Stimulated activated CD8-positive, alpha-beta memory T cell treated with anti-CD3 and anti-CD28 coated beads, Interleukin-4, amount 100 ng/mL, for 4 hours (primary cell): ENCODE measurements at places on chromosomes 16 and 17.

DNA sequence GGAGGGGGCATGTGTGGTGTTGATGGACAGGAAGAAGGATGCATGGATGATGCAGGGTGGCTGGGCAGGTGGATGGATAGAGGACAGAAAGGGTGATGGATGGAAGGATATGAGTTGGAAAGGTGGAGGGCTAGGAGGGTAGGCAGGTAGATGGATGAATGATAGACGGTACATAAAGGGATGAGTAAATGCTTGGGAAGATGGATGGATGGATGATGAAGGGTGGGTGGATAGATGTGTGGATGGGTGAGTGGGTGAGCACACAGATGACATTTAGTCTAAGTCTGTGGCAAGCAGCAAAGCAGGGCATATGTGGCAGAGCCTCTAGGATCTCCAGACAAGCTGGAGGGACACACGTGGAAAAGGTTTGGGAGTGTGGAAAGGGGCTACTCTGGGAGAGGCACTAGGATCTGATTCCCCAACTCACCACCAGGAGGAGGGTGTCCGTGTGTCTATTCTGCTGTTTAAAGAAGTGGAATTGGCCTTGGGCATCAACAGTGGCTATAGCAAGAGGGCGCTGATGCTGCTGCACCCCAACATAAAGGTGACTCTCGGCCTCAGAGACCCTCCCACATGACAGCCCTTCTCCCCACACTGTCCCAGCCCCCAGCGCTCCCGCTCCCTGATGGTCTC is 8.2 kb downstream of the PLD2 start:
- no peak for DNase-seq

DNA sequence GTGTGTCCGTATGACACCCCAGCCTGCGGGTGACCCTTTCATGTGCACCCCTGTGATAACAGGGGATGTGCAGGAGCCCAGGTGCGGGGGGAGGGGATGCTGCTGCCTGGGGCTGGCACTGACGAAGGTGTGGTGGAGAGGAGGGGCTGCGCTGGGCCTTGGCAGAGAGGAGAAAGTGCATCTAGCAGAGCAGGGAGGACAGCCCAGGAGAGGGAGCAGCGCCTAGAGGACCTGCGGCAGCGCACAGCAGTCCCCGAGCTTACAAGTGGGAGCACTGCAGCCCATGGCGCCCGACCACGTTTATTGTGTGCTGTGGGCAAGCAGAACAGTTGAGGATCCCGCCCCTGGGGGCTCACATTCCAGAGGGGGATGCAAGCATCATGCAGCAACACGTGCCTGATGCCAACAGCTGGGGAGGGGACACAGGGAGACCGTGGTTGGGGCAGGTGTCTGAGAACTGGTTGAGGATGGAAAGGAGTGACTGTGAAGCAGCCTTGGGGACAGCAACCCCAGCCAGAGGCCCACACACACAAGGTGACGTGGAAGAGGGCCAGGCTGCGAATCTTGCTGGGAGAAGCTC is 10.9 kb upstream of the SLC7A5 start:
- no peak for DNase-seq

- no peak for DNase-seq
Measured at GRCh38 chr17:32299580-32300164, 34.0 kb downstream of the RHBDL3 start.

GRCh38 chr17:43530288-43531081 is 15.7 kb downstream of the ETV4 start:
- no peak for DNase-seq

DNA sequence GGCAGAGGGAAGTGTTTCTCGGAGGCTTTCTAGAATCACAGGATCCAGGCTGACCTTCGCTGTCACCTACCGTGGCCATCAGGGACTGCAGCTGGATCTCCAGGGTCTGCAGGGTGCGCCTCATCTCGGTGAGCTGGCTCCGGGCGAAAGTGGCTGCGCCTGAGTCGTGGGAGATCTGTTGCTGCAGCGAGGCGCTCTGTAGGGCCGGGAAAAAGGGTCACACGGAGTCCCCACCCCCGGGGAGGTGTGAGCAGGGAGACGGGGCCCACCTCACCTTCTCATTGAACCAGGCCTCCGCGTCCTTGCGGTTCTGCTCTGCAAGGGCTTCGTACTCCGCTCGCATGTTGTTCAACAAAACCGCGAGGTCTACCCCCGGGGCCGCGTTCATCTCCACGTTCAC is 2.9 kb downstream of the KRT28 start:
- DNase-seq: no peak

DNA sequence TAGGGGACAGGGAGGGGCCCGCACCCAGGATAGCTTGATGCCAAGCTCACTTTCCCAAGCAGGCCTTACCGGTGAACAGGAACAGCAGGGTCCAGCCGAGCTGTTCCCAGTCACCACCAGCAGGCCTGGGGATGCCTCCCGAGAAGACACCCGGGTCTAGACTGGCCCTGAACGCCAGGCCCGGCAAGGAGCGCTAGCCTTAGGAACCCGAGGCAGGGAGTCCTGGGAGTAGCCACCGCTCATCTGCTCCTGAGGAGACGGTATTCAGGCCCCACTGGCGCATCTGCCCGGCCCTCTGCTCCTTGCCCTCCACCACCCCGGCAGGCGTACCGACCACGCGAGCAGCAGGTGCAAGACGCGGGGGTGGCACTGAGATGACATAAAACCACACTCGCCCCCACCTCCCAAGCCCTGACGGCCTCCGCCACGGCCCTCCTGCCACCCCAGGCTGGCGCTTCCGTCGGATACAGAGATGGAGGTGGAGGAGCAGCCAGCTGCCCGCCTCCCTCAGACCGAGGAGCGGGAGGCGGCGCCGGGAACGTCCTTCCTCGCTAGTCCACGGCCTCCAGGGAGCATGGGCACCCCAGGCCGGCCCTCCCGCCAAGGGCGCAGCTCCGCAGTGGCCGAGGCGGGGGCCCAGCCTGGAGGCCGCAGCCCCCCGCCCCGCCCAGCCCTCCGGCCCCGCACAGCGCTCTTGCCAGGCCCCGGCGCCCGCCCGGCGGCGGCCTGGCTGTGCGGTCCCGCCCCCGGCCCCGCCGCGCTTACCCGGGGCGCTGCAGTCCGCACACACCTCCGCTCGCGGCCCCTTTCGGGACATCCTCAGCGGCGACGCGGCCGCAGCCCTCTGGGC is 661 bp downstream of the GIT1 start:
- DNase-seq: no peak

DNA sequence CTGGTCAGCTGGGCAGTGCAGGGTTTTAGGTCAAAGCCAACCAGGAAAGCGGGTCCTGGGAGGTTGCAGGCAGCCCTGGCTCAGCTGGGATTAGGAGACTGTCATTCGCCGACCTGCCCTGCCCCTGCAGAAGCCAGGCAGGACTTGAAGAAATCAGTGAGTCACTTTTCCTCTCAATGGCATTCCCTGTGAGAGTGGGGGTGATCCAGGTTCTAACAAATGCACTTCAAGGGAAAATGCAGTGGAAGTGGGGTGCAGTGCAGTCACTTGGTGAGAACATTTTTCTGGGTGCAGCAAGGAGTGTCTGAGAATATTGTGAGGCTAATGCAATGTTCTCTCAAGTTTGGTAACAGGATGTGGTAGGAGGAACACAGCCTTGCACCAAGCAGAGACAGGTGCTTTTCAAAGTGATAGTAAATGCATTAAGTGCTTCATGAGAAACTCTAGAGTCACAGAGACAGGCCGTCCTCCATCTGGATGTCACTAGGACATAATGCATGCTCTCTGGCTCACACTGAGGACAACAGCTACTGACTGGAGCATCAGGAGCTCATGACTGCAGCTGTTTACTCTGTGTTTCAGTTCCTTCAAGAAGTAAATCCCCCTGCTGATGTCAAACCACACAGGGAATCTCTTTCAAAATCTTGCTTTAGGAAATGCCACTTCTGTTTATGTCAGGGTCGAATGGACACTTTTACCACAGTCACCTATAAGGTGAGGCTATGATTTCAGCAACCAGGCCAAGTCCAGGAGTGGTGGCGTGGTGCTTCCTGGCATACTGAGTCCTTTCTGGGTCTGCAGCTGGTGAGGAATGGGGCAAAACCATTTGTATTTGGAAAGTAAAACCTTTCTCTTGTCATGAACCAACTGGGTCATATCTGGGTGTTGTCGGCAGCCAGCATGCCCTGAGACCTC is 16.7 kb downstream of the CDK5R1 start:
- no peak for DNase-seq

DNA sequence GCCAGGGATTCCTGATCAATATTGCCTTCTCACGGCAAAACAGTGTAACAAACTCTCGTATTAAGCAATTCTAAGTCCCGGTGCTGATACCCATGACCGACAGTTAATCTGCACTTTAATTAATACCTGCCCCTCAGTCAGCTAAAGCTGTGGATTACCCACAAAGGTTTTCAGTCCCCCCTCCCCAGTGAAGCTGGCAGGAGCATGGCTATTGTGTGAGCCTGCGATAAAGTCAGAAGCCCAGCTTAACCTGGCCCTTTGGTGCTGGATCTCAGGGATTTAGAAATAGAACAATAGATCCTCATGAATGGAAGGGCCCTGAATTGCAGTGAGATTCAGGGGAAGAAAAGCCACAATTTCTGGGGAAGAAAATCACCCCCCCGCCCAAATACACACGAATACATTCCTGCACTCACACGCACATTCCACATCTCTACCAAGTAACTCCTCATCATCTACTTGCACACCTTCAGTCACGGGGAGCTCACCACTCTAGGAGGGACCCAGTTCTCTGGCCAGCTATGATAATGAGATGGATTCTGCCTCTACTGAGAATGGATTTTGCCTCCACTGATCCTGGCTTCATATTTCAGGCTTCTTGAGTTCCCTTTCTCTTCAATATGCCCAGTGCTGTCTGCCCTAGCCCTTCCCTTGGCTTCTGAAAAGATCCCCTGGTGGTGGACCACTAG is 102.6 kb downstream of the WSCD1 start:
- DNase-seq: no peak

DNA sequence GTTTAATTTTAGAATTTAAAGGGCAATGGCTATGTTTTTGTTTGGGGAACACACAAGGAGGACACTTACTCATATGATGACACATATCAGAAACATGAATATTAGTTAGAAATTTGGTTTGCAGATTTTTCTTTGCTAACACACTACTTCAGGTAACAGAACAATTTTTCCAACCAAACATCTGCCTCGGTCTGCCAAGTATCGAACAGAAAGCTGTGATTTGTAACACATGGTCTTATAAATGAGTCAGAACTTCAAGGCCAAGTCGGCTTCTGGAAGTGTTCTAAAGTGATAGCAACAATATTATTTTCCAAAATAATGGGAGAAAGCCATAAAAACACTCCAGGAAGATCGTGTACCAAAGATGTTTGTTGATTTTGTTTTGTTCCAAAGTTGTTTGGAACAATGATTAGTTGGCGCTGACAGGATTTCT is 75.9 kb upstream of the PMFBP1 start:
- DNase-seq: no peak

DNA sequence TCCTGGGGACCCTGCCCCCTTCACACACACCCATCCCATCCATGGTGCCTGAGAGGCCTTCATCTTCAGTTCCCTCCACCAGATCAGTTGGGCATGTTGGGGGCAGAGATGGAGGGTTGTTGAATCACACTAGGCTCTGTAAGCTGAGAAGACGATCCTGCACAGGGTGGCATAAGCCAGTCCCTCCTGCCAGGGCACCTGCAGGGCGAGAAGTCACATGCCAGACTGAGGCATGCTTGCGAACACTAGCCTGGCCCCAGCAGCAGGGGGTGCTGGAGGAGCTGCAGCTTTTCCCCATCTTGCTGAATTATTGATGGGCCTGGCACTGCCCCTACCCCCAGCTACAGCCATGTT is 6.1 kb upstream of the TBX2 start:
- DNase-seq: no peak

DNA sequence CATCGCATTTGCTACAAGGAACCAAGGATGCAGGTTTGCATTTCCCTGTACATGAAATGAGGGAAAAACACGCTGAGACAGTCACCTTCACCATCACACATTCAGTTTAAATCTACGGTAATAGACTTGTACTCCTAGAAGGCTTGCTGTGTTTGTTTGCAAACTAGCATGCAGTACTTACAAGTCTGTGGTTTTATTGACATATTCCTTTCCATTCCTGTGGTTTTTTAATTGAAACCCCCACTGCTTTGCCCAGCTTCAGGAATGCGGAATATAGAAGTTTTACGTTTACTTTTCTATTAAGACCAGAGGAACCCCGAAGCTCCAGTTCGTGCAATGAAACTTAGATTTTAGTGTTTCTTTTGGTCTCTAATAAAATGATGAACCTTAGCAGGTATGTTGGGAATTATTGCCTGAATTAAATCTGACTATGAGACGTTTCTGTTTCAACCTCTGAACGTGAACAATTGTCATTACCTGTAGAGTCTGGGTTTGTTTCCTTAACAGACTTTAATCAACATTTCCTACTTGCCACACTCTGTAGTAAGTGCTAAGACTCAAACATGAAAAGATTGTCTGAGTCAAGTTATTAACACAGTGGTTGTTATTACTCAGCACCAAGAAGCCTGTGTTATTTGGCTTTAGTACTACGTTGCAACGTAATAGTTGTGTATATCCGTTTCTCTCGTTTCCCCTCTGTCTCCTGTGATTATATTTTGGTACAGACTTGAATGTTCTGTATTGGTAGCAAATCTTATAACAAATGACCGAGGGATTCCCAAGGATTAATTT is 793.3 kb upstream of the GOT2 start:
- DNase-seq: no peak

DNA sequence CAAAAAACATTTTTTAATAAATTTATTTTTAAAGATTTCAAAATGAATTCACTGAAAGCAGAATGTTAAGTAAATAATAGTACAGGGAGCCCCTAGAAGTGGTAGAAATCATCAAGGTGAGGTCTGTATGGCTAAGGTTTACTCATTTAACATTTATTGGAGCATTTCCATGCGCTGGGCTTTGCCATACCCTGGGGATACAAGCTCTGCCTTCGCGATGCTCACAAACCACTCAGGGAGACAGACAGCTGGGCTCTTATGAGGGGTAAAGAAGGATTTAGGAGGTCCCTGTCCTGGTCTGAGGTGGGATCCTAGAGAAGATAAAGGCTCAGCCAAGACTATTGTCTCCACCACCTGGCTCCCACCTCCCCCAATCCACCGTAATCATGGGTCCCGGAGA is 11.3 kb upstream of the LPCAT2 start:
- no peak for DNase-seq

DNA sequence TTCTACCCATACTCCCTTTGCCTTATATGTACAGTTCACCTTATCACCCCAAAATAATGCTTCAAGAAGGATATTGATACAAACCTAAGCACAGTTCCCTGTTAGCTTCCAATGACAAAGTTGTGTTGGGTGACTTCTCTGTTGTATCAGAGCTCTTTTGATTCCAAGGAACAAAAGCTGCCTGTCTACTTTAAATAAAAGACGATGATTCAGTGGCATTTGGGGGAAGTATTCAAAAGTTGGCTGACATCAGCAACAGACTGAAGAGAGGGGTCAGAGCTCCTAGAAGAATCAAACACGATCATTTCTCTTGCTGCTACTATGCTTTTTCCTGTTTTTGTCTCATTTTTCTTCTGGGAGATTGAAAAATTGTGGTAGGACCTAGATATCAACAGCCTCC is 69.4 kb upstream of the CA10 start:
- DNase-seq: no peak

- DNase-seq: no peak
Measured at GRCh38 chr17:55745258-55745657, 5.6 kb upstream of the PCTP start.
